ENCODE measurements at places on chromosomes 16 and 17.

DNA sequence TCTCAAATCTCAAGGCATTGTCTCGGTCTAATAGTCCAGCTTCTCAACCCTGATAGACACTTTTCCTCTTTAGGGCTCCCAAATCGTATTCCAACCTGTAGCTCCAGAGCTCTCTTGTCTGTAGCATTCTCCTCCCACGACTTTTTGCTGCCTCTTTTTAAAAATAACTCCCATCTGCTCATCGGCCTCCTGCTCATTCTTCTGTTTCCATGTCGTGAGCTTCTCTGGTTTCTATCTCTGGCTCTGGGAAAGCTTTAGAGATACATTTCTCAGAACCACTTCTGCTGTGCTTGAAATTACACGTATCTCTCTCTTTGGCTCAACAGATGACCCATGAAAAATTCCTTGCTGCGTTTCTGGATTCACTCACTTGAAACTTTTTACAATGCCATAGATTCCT, 609.6 kb upstream of the C16orf82 start:
- no peak for DNase-seq

GRCh38 chr17:19610879-19611278, 37.7 kb upstream of the ALDH3A2 start:
- no peak for DNase-seq

GRCh38 chr16:29745121-29745852, 503 bp downstream of the C16orf54 start:
- DNase-seq, result no peak

DNA sequence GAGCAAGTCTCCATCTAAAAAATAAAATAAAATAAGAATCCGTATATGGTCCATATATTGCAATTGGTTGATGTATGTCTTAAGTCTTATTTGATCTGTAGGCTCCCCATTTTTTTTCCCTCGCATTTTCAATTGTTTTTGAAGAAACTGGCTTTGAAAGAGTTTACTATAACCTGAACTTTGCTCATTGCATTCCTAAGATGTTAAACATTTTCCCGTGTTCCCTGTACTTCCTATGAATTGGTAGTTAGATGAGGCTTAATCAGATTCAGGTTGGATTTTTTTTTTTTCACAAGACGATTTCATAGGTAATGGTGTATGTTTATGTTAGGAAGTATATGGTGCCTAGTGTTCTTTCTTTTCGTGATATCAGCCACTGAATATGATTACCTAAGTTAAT, 3.3 kb downstream of the LRRC36 start:
- no peak for DNase-seq

DNA sequence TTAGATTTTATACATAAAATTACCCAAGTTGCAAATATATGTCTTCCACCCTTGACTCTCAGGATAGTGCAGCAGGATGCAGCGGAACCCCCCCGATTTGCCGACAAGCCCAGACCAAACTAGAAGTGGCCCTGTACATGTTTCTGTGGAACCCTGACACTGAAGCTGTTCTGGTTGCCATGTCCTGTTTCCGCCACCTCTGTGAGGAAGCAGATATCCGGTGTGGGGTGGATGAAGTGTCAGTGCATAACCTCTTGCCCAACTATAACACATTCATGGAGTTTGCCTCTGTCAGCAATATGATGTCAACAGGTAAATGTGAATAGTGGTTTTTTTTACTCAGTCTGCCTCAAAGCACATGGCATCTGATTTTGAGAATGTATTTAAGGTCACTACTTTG, 70.7 kb downstream of the OMG start:
- DNase-seq, result no peak

DNA sequence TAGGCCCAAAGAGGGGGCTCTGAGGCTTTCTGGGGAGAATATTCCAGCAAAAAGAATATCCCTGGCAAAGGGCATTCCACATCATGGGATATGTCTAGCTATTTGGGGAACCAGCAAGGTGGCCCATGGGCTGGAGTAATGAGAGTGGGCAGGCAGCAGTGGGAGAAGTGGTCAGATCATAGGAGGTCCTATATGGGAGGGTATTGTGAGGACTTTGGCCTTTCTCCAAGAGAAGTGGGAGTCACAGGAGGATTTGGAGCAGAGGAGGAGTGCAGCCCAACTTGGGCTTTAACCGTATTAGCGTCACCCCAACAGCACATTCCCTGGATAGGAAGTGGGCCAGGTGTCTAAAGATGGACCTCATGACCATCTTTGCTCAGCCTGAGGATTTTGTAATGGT, 151.4 kb downstream of the ENGASE start:
- DNase-seq, result no peak

DNA sequence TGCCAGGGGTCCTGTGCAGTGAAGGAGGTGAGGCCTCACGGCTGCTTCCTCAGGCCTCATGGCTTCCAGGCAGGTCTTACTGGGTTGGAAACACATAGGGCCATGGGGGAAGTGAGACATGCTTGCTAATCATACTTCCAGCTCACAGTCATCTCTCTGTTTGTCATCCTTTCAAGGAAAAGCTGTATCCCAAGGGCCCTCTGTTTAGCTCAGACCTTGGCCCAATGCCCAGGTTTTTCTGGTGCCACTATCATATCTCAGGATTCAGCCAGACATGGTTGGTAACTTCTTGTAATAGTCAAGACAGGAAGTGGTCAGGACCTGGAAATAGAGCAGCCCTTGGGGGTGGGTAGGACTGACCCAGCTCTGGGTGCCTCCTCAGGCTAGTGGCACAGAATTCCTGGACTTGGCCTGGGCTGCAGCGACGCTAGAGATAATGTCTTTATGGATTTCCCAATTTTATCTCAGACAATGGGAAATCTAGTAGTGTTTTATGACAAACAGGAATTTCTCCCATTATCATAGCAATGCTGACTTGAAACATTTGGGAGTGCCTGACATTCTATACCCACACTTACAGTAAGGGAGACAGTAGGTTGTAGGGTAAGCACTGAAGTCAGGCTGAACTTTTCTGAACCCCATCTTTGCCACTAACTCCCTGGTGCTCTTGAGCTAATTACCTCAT, 13.5 kb upstream of the ITGB3 start:
- DNase-seq, result no peak

DNA sequence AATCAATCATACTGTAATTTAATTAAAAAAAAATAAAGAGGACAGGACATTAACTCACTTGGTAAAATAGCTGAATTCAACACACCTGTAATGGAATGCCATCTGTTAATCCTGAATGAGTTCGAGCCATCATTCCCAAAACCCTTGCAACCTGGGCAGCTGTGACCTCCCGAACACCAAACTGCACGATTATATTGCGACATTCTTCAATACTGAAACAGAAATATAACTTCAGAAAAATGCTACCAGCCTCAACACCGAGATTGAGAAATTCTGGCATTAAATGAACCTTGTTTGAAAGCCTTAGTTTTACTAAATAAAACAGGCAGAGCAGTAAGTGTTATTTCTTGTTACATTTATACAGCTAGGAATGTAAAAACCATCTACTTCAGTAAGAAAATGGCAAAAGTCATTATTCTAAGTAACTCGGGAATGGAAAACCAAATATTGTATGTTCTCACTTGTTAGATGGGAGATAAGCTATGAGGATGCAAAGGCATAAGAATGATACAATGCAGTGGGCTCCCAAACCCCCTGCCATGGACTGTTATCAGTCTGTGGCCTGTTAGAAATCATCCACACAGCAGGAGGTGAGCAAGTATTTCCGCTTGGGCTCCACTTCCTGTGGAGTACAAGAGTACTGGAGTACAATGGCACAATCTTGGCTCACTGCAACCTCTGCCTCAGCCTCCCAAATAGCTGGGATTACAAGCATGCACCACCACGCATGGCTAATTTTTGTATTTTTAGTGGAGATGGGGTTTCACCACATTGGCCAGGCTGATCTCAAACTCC, 46.5 kb downstream of the CNOT1 start:
- DNase-seq, result no peak

- DNase-seq, result no peak
Measured at GRCh38 chr17:77890771-77891170, 67.7 kb upstream of the TNRC6C start.

GRCh38 chr17:20302246-20302917, 165.0 kb downstream of the LGALS9B start:
- no peak for DNase-seq

DNA sequence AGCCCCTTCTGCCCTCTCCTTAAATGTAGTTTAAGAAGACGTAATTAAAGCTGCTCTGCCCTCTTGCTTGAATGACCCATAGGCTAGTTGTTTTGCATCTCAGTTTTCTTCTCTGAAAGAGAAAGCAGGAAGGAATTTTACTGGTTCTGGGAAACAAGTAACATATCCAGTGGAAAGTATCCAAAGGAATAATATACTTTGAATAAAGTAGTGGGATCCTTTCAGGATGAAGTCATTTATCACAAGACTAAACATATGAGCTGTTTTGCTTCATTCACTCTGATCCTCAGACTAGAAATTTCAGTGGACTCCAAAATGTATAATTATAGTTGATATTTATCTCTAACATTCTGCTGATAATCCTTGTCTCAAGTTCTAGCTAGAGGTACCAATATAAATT, 1297.6 kb upstream of the GOT2 start:
- no peak for DNase-seq

GRCh38 chr17:80573701-80574100, 29.1 kb downstream of the RPTOR start:
- no peak for DNase-seq

GRCh38 chr16:52773026-52773425, 226.1 kb upstream of the TOX3 start:
- DNase-seq, result no peak

DNA sequence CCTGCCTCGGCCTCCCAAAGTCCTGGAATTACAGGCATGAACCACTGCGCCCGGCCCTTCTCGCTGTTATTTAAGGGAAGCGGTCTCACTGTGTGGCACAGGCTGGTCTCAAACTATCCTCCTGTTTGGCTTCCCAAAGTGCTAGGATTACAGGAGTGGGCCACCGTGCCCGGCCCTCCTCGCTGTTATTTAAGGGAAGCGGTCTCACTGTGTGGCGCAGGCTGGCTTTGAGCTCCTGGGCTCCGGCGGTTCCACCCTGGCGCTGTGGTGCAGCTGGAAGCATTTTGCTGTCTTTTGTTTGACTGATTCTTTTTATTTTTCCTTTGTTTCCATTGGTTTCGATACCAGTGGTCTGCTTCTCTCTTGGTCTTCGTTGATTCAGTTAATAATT, 40.7 kb downstream of the FOXK2 start:
- DNase-seq, result no peak

GRCh38 chr16:12600536-12601256, 203.0 kb downstream of the CPPED1 start:
- peak; percentile 4 for DNase-seq

- DNase-seq, result no peak
Measured at GRCh38 chr17:73667181-73667959, 23.1 kb upstream of the SDK2 start.

DNA sequence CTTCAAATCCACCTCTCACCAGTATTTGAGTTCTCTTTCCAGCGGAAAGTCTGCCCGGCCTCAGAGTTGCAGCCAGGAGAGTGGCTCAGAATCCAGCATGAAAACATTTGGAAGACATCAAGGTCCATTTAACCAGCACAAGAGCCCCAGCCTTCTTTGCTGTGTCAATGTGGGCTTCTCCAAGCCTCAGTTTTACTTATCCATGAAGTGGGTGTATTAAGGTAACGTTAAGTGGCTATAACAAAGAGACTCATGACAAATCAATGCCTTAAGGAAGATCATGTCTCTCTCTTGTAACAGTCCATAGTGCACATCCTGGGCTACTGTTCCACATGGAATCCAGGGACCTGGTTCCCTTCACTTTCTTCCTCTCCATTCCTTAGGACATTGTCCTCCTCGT, 959 bp upstream of the SPPL2C start:
- DNase-seq, result no peak

GRCh38 chr16:54056921-54057320, 229.7 kb downstream of the IRX3 start:
- no peak for DNase-seq

GRCh38 chr16:89811321-89811720, 5.1 kb downstream of the FANCA start:
- DNase-seq, result no peak

- DNase-seq, result peak; percentile 72
Measured at GRCh38 chr17:36934144-36934691, 3.1 kb upstream of the LHX1 start.

GRCh38 chr16:55873122-55873521, 2.1 kb downstream of the CES5A start:
- no peak for DNase-seq

GRCh38 chr16:17949141-17949981, 387.2 kb downstream of the NPIPA8 start:
- DNase-seq, result no peak

- peak; percentile 92 for DNase-seq
Measured at GRCh38 chr17:2929881-2930533, 133.4 kb downstream of the OR1D5 start.

DNA sequence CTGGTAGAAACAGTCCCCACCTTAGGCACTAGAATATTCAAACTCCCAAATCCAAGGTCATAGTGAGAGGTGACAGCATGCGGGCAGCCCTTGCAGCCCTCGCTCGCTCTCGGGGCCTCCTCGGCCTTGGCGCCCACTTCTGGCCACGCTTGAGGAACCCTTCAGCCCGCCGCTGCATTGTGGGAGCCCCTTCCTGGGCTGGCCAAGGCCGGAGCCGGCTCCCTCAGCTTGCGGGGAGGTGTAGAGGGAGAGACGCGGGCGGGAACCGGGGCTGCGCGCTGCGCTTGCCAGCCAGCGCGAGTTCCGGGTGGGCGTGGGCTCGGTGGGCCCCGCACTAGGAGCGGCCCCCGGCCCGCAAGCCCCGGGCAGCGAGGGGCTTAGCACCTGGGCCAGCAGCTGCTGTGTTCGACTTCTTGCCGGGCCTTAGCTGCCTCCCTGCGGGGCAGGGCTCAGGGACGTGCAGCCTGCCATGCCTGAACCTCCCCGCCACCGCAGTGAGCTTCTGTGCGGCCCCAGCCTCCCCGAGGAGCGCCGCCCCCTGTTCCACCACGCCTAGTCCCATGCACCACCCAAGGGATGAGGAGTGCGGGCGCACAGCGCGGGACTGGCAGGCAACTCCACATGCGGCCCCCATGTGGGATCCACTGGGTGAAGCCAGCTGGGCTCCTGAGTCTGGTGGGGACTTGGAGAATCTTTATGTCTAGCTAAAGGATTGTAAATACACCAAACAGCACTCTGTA, 45.0 kb downstream of the KPNA2 start:
- DNase-seq, result peak; percentile 41

- DNase-seq, result no peak
Measured at GRCh38 chr16:26567356-26567755, 499.4 kb upstream of the C16orf82 start.

GRCh38 chr16:56611281-56611833, 3.0 kb downstream of the MT2A start:
- DNase-seq, result no peak

DNA sequence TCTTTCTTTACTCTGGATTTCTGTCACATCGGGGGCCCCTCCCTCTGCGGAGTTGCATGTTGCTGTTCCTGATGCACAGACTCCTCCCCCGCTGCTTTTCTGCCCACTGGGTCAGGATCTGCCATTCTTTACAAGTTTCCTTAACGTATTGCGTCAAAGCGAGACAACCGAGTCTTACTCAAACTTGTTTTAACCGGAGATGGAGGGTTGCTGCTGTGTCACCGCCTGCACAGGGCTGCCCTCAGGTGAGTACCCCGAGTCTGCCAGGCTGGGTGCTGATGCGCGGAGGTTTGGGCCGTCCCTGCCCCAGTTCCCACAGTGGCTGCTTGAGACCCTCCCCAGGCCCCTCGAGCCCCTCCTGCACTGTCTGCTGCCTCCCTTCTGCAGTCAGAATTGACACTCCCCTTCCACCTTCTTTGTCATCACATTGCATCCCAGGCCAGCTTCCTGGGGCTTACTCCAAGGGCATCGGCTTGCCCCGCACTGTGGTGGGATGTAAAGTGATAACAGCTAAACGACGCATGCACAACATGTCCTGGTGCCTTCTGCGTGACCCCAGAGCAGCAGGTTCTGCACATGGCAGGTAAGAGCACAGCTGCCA, 19.3 kb downstream of the CARHSP1 start:
- DNase-seq, result no peak
